Cortex of kidney (tissue), 1 donor: ENCODE measurements at places on chromosomes 11 and 22.

GRCh38 chr11:69172674-69173073, 16.9 kb downstream of the SMIM38 start:
- no peak for DNase-seq

DNA sequence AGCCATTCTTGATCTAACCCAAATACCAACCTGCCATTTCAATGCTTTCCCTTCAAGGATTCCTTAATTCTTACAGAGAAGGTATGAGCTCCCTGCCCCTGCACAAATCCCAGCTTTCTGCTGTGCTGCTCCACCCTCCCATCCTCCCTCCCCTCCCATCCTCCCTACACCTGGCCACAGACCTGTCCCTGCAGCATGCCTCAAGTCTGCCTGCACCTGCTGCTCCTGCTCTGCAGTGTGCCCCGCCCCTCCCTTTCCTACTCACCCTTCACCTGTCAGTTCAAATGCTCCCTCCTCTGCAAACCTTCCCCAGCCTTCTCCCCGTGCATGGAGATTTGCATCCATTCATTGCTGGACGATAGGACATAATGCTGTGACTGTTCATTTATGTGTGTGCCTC, 139.9 kb upstream of the NARS2 start:
- no peak for DNase-seq

DNA sequence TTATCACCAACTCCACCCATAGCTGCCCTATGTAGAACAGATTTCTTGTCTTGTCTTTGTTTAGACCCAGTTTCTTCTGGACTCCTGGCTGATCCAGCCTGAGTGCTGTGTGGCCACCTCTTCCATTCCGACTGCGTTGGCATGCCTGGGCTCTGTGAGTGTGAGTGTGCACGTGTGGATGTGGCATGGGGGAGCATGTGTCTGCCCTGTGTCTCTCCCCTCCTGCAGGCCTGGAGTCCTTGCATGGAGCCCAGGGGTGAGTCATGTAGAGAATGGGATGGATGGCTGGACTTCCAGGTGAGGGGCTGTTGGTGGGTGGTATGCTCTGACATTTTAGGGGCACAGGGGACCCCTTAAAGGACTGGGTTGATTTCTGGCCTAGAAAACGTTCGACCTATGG, 194.7 kb downstream of the GRIK4 start:
- DNase-seq = no peak

GRCh38 chr11:73140213-73141030, 1.7 kb downstream of the FCHSD2 start:
- no peak for DNase-seq

DNA sequence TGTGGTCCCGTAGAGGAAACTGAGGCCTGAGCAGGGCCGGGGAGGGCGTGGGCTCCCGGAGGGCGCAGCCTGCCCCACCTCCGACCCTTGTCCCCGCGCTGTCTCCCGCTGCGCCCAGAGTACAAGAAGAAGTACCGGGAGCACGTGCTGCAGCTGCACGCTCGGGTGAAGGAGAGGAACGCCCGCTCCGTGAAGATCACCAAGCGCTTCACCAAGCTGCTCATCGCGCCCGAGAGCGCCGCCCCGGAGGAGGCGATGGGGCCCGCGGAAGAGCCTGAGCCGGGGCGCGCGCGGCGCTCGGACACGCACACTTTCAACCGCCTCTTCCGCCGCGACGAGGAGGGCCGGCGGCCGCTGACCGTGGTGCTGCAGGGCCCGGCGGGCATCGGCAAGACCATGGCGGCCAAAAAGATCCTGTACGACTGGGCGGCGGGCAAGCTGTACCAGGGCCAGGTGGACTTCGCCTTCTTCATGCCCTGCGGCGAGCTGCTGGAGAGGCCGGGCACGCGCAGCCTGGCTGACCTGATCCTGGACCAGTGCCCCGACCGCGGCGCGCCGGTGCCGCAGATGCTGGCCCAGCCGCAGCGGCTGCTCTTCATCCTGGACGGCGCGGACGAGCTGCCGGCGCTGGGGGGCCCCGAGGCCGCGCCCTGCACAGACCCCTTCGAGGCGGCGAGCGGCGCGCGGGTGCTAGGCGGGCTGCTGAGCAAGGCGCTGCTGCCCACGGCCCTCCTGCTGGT, 1.9 kb downstream of the NLRP6 start:
- no peak for DNase-seq

GRCh38 chr22:33400891-33401290, 342.7 kb upstream of the SYN3 start:
- DNase-seq = no peak

DNA sequence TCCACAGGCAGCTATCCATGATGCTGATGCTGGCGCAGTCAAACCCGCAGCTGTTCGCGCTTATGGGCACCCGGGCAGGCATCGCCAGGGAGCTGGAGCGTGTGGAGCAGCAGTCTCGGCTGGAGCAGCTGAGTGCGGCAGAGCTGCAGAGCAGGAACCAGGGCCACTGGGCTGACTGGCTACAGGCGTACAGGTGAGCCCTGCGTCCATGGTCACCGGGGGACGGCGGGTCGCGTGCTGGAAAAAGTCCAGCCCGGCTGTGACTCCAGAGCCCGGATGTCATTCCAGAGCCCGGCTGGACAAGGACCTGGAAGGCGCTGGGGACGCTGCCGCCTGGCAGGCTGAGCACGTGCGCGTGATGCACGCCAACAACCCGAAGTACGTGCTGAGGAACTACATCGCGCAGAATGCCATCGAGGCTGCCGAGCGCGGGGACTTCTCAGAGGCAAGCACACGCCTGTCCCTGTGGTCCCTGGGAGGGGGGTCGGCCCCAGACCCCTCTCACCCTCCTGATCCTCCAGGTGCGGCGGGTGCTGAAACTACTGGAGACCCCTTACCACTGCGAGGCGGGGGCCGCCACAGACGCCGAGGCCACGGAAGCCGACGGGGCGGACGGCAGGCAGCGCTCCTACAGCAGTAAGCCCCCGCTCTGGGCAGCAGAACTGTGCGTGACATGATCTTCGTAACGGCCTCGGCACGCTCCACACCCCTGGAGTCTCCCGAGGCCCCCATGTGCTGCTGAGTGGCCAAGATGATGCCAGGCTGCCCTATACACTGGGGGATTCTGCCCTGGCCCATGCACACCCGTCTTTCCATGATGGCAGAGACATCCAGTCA, 16.1 kb downstream of the SELENOO start:
- DNase-seq = no peak

DNA sequence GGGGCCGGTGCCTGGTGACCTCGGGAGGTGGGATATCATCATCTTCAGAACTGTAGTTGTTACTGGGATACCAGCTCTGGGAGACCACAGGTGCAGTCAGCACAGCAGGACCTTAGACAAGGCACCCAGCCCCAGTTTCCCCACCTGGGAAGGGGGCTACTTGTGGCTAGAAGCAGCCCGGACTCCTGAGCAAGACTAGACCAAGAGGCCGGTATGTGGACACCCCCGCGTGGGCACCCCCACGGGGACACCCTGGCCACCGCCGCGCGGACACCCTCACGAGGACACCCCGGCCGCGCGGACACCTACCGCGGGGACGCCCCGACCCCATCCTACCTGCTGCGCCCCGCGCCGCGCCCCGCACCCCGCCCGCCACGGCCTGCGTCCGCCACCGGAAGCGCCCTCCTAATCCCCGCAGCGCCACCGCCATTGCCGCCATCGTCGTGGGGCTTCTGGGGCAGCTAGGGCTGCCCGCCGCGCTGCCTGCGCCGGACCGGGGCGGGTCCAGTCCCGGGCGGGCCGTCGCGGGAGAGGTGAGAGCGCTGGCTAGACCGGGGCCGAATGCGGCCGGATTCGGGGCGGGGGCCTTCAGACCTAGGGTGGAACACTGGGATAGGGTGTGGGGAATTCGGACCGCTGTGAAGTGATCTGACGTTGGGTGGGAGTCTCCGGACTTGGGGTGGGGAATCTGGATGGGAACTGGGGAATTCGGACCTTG, at the start of the genes COMT and TXNRD2:
Gene COMT, plus strand, starts transcription at position 408 of the 718 bp plus-strand sequence. CDS start 20,755 bp downstream, outside the sequence.
Gene TXNRD2, minus strand, starts transcription at position 454 of the 718 bp plus-strand sequence. Its CDS starts 15 bp downstream, at position 439.
- no peak for DNase-seq

DNA sequence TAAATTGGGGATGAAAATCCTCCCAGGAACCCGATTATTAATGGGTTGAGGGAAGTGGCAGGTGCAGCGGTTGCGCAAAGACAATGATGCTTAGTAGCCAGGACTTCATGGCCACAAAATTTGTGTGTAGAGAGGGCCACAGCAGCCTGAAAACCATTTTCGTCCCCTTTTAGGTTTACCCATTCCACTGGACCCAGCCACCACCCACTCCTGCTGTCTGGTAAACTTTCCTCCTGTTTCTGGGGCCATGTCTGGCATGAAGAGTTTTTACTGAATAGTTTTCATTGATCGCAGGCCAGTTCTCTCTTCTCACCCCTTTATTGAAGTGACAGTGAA, 69.5 kb upstream of the SYT13 start:
- no peak for DNase-seq

GRCh38 chr22:34111210-34111824, 191.0 kb upstream of the LARGE1 start:
- DNase-seq = no peak

GRCh38 chr11:69024509-69024908, 11.5 kb upstream of the MRGPRF start:
- DNase-seq = no peak

- DNase-seq = no peak
Observed at GRCh38 chr22:22882033-22882717, 5.4 kb upstream of the IGLL5 start.

DNA sequence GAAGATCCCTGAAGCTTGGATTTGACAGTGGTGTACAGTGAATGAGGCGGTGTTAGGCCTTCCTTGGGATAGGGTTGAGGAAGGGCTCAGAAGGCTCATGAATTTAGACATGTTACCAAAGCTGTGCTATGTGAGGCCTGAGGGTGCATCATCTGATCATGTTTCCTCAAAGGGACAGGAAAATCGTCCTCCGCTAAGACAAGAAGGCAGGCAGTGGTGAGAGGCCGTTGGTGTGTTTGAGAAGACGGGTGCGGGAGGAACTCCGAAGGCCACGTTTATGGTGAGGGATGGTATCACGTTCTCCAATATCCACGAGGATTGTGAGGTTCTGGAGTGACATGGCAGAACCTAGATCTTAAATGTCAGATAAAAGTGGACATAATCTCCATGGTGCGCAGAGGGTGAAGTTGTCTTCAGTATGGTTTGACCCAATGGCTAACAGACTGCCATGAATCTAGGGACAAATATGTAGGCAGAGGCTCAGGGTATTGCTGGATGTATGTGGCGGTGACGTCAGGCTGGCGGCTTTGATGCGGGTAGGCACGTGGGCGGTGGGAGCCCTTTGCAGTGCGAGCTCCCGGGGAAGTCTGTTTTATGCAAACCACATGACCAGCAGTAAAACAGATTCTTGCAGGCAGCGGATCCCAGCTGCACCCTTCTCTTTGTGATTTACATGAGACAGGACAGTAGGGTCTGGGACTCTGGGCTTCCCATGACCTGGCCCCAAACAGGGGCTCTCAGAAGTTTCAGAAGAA, 242.3 kb upstream of the B3GAT1 start:
- no peak for DNase-seq

- no peak for DNase-seq
Observed at GRCh38 chr11:64196626-64197025, 9.9 kb upstream of the FERMT3 start.

- DNase-seq = no peak
Observed at GRCh38 chr11:112520354-112520753, 259.7 kb upstream of the PLET1 start.

DNA sequence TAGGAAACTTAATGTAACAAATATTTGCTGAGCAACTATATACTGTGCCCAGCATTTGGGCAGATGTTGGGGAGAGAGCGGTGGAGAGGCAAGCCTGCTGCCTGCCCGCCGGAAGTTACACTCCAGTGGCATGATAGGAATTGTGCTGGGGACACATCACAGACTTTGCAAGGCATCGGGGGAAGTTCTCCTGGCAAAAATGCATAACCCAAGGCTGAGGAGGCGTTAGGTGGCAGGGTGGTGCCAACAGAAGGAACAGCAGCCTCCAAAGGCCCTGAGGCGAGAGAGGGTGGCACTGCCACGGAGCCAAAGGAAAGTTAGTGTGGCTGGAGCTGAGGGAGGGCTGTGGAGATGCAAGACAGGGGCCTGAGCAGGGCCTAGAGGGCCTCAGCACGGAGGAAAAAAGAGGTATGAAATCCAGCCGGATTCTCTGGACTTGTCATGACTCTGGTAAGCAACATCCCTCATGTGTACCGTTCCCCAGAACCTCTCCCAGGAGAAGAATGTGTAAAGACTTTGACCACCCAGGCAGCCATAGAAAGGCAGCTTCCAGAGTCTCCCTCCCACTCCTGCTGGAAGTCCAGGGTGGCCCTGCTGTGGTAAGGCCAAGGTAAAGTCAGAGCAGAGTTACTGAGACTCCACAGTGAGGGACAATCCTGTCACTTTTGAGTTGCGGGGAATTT, 76.1 kb upstream of the RAB1B start:
- no peak for DNase-seq

- no peak for DNase-seq
Observed at GRCh38 chr22:32862936-32863661, 61.6 kb downstream of the TIMP3 start.

GRCh38 chr11:67820081-67820480, 145.7 kb upstream of the ALDH3B2 start:
- DNase-seq = no peak

- DNase-seq = no peak
Observed at GRCh38 chr11:61020551-61021235, 49.2 kb downstream of the CD6 start.

GRCh38 chr22:22526125-22526912, 6.2 kb upstream of the ZNF280A start:
- no peak for DNase-seq

DNA sequence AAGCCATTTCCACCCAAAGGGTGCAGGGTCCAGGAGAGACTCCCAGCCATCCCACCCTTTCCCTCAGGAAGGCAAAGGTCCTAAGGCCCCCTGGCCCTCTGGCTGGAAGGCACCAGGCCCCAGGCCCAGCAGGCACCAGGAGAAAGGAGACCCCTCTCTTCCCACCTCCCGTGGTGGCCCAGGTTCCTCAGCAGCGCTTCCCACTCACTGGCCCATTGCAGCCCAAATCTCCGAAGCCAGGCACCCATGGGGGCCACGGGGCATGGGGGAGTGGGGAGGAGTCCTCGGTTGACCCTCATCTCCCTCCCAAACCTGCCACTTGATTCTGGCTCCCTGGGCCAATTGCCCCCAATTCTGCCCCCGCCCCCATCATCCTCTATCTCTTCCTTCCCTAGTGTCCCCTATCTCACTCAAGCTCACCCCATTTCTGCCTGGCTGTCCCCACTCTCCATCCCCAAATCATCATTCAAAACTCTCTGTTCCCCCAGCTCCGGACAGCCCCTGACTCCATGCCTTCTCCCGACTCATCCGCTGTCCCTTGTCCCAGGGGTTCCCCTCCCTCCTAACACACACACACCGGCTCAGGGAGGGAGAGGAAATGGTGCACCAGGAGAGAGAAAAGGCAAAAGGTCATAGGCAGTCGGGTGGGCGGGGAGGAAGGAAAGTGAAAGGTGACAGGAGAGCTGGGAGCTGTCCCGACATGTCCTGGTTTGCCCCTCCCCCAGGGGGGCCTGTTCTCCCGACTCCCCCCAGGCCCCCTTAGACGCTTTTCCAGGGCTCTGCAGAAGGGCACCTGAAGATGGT, 1.2 kb downstream of the LIF start:
- no peak for DNase-seq

- DNase-seq = no peak
Observed at GRCh38 chr22:24183321-24184031, 2.2 kb downstream of the SUSD2 start.
